Stimulated activated CD8-positive, alpha-beta memory T cell treated with anti-CD3 and anti-CD28 coated beads, Interleukin-15, amount 100 ng/mL, for 24 hours (primary cell): ENCODE measurements at places on chromosomes 2 and 18.
A peak's percentile ranks its signal among the peaks of the same experiment; 100 is the strongest.

DNA sequence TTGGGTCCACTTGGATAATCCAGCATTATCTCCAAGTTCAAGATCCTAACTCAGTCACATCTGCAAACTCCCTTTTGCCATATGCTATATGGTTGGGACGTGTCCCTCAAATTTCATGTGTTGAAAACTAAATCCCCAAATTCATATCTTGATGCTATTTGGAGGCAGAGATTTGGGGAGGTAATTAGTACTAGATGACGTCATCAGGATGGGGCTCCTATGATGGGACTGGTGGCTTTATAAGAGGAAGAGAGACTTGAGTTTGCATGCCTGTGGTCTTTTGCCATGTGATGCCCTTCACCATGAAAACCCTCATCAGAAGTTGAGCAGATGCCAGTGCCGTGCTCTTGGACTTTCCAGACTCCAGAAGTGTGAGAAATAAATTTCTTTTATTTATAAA is 16.8 kb upstream of the SMAD4 start:
- no peak for DNase-seq

GRCh38 chr2:179550214-179550613 is 285.6 kb upstream of the SESTD1 start:
- DNase-seq: no peak

GRCh38 chr2:127000937-127001336 is 102.2 kb downstream of the TEX51 start:
- no peak for DNase-seq

- DNase-seq: peak; percentile 30
Observed at GRCh38 chr2:196239622-196240587, 68.5 kb upstream of the STK17B start.

GRCh38 chr2:47313141-47313691 is 89.7 kb upstream of the MSH2 start:
- no peak for DNase-seq

GRCh38 chr18:26813043-26813442 is 52.5 kb downstream of the AQP4 start:
- DNase-seq: no peak

DNA sequence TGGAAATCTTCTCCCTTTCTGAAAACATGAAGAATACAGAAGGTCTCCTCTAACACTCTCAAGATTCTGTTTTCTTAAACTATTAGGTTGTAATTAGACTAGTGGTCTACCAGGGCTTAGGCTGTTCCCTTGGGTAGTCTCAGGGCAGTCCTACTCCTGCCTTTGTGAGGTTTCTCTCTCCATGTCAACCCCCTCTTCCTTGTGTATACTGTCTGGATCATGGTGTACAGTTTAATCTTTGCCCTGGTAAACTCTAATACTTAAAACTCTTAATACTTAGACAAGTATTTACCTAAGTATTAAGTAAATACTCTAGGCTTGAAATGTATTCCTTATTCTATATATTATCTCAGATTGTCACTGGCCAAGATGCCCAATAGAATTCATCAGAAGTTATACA is 480.3 kb upstream of the TNP1 start:
- no peak for DNase-seq

DNA sequence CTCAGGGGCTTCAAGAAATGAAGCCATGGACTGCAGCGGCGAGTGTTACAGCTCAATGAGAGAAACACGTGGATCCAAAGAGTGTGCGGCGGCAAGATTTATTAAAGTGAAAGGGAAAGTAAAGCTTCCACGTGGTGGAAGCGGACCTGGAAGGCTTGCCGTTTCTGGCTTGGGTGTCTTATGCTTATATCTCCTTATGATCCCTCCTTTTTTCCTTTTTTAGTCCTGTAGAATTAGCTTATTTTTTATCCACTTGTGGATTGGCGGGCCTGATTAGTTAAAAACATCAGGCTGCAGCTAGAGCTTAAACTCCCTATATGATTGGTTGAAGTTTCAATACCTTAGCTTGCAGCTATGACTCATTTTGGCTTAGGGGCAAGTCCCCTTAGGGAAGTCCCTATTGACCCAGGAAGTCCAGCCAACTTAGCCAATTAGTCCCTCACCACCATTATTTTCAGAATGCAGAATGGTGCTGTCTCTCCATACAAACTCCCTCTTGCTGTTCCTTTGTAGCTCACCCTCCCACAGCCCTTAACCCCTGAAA is 11.6 kb upstream of the HNMT start:
- no peak for DNase-seq

DNA sequence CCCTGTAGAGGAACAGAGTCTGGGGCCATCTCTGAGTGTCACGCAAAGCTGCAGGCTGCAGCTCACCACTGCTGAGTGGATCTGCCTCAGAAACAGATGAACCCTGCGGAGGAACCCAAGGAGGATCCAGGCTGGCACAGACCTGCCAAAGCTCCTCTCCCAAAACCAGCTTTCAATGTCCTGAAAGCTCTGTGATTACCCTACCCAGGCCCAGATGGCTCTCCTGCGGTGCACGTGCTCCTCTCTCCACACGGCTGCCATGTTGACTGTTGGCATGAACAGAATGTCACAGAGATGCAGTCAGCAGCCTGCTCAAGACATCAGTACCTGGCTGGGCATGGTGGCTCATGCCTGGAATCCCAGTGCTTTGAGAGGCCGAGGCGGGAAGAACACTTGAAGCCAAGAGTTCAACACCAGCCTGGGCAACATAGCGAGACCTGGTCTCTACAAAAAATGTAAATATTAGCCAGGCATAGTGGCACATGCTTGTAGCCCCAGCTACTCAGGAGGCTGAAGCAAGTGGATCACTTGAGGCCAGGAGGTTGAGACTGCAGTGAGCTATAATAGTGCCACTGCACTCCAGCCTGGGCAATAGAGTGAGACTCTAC is 216.8 kb downstream of the MGAT5 start:
- DNase-seq: no peak

DNA sequence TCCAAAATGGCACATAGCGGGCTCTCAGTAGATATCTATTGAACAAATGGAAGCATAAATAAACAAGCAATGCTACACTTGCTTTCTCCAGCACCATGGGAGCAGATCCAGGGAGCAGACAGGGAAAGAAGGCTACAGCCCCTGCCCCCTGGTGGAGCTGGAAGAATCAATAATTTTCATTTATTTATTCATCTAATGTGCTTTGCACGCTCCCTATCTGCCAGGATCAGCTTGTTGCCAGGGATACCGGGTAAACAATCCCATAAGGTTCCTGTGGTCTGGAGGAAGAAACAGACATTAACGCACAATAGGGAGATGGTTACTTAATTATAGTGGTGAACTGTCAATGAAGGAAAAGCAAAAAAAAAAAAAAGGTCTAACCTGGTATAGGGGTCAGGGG is 40.1 kb upstream of the CLASP1 start:
- DNase-seq: no peak

- DNase-seq: no peak
Observed at GRCh38 chr2:54384301-54385203, 71.6 kb upstream of the SPTBN1 start.

- DNase-seq: no peak
Observed at GRCh38 chr18:22608847-22609246, 191.1 kb upstream of the CTAGE1 start.

DNA sequence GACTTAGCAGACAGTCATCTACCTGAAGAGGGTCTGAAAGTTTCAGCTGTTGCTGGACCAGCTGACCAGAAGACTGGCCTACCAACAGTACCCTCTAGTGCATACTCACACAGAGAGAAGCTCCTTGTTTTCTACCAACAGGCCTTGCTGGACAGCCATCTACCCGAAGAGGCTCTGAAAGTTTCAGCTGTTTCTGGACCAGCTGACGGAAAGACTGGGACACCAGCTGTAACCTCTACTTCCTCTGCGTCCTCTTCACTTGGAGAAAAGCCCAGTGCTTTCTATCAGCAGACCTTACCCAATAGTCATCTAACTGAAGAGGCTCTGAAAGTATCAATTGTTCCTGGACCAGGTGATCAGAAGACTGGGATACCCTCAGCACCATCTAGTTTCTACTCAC is 63.2 kb downstream of the ALMS1 start:
- DNase-seq: no peak

- no peak for DNase-seq
Observed at GRCh38 chr2:34998741-34999140, 1356.8 kb upstream of the CRIM1 start.

DNA sequence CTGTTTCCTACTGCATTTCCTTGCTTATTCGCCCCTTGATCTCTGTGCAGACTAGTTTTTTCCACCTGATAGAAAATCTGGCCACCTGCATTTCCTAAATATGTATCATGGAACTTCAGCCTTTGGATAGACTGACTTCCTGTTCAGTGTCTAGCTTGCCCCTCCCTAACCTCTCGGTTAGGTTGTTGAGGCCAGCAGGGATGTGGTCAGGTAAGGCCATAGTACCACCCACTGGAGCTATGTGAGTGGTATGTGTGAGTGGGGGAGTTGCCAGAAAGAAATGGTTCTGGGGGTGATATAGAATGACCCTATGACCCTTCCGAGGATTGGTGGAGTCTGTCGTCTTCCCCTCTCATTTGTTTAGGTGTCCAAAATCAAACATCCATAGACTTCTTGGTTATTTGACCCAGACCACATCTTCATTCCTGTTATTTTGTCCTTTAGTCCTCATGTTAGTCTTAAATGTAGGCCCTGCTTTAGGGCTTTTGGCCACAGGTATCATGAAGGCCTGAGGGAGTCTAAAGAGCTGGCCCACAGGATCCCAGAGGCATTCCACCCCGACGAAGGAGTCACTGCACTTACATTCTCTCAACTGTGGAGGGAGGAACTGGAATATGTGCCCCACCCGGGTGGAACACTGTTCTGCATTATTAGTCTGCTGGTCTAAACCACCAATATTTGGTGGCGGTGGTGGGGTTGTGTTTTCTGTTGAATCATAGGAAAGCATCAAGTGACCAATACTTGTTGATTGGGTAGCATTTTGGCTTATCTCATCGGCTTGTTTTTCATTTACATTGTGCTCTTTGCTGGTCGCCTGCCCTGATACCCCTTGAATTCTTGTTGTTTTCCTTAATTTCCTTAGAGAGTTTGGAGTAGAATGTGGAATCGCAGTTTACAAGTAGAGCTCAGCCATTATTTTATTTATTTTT is 21.9 kb downstream of the CAB39 start:
- no peak for DNase-seq

- no peak for DNase-seq
Observed at GRCh38 chr18:47817795-47818077, 112.7 kb downstream of the SMAD2 start.

GRCh38 chr2:127170021-127170420 is 50.1 kb downstream of the CYP27C1 start:
- no peak for DNase-seq

DNA sequence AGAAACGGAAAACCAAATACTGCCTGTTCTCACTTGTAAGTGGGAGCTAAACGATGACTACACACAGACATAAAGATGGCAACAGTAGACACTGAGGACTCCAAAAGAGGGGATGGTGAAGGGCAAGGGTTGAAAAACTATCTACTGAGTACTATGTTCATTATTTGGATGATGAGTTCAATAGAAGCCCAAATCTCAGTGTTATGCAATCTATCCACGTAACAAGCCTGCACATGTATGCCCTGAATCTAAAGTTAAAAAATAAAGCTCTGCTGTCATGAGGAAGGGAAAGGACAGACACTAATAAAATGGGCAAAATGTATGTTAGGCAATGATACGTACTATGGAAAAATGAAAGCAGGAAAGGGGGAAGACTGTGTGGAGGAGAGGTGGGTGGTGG is 376.0 kb downstream of the TGIF1 start:
- DNase-seq: no peak

GRCh38 chr2:31923662-31924061 is 87.1 kb downstream of the MEMO1 start:
- no peak for DNase-seq

- DNase-seq: no peak
Observed at GRCh38 chr18:75210274-75211001, at the start of gene TSHZ1. Gene TSHZ1, plus strand, starts transcription at chr18:75210797. Its CDS starts 1,080 bp downstream, at chr18:75211877.

DNA sequence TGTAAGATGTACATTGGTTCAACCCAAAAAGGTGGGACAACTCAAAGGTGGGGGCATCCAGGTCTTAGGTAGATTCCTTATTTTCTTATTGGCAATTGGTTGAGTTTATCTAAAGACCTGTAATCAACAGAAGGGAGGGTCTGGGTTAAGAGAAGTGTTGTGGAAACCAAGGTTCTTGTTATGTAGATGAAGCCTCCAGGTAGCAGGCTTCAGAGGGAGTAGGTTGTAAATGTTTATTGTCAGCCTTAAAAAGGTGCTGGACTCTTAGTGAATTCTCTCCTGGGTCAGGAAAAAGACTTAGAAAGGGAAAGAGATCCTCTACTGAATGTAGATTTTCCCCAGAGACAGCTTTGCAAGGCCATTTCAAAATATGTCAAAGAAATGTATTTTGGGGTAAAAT is 125.3 kb upstream of the NDUFV2 start:
- DNase-seq: no peak

GRCh38 chr2:168217920-168218319 is 29.5 kb downstream of the STK39 start:
- no peak for DNase-seq

GRCh38 chr2:241188361-241189092 is at the start of gene ANO7:
Gene ANO7, plus strand, starts transcription at chr2:241188677. Its CDS starts 1,387 bp downstream, at chr2:241190064.
- DNase-seq: no peak

- no peak for DNase-seq
Observed at GRCh38 chr2:135775420-135775819, 33.8 kb downstream of the UBXN4 start.

DNA sequence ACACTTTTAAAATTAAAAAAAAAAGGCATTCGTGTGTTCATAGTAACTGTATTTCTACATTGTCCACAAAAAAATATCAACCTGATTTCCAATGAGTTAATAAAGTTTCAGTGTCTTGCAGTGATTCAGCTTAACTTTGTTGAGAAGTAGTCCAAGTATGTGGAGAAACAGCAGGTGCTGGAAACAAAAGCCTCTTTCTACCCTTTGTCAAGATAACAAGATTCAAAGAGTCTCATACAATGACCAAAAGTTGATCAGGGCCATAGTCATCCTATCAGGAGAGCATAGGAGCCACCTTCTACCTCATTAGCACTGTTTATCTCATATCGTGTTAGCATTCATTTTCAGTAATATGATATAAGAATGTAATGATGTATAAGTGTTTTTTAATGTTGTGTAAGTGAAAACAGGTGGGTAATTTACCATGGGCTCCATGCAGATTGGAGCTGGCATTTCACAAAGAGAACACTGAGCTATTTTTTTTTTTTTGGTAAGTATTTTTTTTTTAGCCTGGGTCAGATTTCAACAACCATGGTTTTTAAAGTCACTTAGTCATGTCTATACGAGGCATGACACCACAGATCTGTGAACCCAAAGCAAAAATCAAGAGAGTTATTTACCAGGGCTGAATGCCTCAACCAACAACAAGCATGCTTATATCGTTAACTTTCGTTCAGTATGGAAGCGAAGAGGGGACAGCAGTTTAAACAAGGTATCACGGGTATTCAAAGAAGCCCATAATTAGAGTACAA is 165.0 kb upstream of the ZNF521 start:
- no peak for DNase-seq
